ENCODE measurements at places on chromosomes 1 and 21.

DNA sequence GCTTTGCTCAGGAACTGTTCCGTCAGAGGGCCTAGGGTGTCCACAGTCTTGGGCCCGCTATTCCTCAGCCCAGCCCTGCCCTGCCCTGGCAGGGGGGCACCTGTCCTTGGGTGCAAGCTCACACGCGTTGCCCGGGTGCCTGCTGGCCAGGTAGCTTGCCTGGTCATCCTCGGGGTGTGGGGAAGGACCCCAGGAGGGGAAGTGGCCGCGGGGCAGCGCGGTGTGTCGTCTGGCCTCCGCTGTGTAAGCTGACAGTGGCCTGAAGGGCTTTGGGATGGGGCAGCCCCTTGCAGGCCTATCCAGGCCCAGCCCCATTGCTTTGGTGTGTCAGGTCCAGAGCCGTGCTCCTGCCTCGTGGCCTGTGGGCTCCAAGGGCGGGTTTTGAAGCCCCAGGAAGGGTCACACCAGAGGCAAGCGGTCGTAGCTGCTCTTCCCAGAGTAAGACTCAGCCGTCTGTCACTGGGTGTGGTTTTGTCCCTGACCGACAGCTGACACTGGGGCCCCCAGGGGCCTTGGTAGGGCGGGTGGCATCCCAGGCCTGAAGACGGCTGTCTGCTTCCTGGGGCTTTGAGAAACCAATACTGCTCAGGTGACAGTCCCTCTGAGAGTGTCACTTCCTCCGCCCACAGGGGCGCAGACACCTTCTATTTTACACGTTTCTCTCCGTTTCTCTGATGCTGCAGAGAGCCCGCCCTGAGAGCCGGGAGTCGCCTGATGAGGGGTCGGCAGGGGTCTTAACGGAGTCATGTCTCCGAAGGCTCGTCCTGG lies 72.1 kb downstream of the SKI start:
- DNase-seq: peak; percentile 47

GRCh38 chr21:19950347-19950746 lies 1047.9 kb upstream of the NCAM2 start:
- DNase-seq: no peak

- DNase-seq: no peak
Measured at GRCh38 chr1:41768583-41768982, 150.1 kb downstream of the HIVEP3 start.

GRCh38 chr1:8419172-8419571 lies 101.3 kb downstream of the SLC45A1 start:
- no peak for DNase-seq

- no peak for DNase-seq
Measured at GRCh38 chr1:195481293-195481692, 1126.9 kb downstream of the KCNT2 start.

DNA sequence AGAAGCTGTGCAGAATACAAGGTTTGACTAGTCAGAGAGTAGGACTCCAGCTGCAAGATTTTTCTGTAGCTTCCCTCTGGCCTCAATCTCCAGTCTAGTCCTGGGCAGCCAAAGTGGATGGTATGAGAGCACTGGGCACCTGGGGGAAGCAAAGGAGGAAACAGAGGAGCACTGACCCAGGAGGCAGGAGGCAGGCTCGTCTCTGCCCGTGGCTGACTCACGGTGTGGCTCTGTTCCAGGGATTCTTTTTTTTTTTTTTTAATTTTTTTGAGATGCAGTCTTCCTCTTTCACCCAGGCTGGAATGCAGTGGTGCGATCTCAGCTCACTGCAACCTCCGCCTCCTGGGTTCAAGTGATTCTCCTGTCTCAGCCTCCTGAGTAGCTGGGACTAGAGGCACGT lies 4.1 kb upstream of the NPPB start:
- no peak for DNase-seq

DNA sequence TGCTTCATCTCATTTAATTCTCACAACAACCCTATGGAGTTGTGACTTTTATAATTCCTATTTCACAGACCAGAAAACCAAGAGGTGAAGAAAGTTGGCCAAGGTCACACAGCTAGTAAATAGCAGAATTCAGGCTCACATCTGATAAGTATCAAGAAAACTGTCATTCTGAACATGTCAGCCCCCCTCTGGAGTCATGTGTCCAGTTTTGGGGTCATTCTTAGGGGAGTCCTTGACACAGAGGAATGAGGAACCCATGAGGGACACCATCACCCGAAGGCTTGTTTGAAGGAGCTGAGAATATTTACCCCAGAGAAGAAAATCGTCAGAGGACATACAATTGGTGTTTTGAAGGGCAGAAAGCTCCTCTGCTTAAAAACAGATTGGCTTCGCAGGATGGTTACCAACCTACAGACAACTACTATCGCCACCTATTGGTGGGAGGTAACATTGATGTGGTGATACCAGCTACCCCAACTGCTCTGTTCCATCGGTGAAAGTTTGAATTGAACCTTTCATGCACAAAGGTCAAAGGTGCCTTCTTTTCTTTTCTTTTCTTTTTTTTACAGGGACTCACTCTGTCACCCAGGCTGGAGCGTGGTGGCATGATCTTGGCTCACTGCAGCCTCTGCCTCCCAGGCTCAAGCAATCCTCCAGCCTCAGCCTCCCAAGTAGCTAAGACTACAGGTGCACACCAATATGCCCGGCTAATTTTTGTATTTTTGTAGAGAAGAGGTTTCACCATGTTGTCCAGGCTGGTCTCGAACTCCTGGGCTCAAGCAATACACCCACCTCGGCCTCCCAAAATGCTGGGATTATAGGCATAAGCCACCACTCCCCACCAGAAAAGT lies 31.3 kb downstream of the NCMAP start:
- no peak for DNase-seq

All from stimulated activated CD8-positive, alpha-beta memory T cell treated with anti-CD3 and anti-CD28 coated beads, Interleukin-4, amount 100 ng/mL, for 1 hour (primary cell).